Activated CD4-positive, alpha-beta T cell treated with anti-CD3 and anti-CD28 coated beads, Interleukin-2, amount 50 U/mL, for 1 hour (primary cell): ENCODE measurements at places on chromosomes 4 and X.

GRCh38 chrX:662126-662525 lies 31.5 kb downstream of the SHOX start:
- DNase-seq, result no peak

- no peak for DNase-seq
Measured at GRCh38 chr4:155766622-155767021, 7.8 kb downstream of the GUCY1B1 start.

DNA sequence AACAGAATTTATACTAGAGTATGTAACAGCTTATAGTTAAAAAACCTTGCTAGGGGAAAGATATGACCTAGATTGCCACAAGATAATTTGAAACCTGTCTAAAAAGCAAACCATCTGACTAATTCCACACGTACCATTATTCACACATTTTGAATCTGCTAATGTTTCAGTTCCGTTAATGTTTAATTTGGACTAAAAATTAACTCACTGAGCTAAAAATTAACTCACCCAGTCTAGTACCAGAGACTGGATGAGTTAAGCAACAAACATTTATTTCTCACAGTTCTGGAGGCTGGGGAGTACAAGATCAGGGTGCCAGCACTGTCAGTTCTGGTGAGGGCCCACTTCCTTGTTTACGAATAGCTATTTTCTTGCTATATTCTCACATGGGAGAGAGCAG lies 231.5 kb upstream of the DIAPH2 start:
- no peak for DNase-seq

DNA sequence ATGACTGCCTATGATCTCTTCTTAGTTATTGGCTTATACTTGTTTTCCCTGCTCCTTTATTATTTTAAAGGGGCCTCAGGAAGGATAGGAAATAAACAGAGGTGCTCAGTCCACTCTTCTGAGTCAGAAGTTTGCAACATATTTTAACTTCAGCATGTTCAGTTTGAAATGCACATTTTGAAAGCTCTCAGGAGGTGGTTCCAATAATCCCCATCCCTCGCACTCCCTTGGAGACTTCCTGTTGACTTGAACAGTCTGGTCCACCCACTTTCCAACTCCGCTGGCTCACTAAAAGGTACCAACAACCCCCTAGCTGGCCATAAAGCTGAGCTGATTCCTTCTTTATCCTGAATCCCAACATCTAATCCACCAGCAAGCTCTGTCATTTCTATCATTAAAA lies 78.3 kb upstream of the DUSP21 start:
- DNase-seq, result no peak

GRCh38 chrX:11190745-11191510 lies 79.8 kb downstream of the HCCS start:
- no peak for DNase-seq

DNA sequence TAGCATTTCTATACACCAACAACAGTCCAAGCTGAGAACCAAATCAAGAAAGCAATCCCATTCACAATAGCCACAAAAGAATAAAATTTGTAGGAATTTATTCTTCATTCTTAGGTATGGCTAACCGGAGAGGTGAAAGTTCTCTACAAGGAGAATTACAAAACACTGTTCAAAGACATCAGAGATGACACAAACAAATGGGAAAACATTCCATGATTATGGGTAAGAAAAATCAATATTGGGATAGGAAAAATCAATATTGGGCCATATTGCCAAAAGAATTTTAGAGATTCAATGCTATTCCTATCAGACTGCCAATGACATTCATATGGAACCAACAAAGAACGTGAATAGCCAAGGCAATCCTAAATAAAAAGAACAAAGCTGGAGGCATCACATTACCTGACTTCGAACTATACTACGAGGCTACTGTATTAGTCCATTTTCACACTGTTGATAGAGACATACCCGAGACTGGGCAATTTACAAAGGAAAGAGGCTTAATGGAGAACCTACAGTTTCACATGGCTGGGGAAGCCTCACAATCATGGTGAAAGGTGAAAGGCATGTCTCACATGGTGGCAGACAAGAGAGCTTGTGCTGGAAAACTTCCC lies 49.1 kb downstream of the NCAPG start:
- DNase-seq, result no peak

- DNase-seq, result no peak
Measured at GRCh38 chr4:112058433-112058832, 86.8 kb upstream of the FAM241A start.

DNA sequence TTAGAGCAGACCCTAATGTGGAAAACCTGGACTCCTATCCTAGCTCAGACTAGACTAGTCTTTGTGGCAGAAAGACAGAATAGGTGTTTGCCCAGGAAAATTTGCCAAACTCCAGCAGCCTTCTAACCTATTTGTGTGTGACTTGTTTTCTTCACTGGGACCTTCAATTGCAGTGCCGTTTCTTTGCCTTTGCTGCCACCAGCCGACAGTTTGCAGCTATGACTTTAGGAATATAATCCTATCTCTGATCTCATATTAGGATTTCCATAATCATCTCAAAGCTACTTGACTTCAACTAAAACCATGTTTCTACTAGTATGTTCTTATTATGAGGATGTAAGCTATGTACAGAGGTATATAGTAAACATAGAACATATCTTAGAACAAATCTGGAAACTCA lies 60.2 kb upstream of the PGAM4 start:
- peak; percentile 1 for DNase-seq
